ENCODE measurements at places on chromosomes 3 and 15.

- no peak for DNase-seq
Observed at GRCh38 chr3:23333633-23334032, 130.5 kb downstream of the UBE2E2 start.

GRCh38 chr15:77759896-77760592, 127.3 kb upstream of the LINGO1 start:
- DNase-seq, result no peak

DNA sequence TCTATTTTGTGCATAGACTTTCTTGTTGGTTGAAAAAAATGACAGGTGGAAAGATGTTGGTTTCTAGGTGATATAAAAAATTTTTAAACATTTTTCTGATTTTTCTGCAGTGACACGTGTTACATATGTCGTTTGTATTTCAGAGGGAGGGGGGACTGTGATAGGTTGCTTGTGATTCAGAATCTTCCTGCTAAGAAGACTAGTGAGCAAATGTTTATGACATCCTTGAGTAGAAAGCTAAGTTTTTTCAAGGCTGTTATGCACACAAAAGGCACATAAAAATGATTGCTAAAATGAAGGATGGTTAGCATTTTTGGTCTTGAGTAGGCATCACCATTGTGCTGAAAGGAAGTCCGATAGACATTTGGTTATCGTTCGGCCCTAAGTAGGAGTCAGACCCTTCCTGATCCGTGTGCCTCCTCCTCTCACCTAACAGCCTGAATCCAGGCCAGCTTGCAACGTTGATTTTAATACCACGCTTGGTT, 1.5 kb downstream of the ZNF639 start:
- DNase-seq, result no peak

DNA sequence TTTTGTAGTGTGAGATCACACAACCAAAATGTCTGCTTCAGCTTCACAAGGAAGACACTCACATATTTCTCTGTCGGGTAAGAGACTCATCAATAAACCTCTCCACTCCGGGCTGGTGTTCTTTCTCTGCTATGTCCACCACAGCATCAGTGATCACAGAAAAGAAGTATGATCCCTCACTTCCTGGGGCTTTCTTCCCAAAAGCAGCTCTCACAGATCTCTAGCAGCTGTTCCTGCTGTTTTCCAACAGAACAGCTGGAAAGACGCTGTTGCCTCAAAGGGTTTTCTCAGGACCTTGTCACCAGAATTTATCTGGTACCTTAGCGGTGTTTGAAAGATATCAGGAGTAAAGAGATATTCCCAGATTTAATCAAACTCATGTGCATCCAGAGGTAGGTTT, 46.4 kb downstream of the GATM start:
- DNase-seq, result no peak

DNA sequence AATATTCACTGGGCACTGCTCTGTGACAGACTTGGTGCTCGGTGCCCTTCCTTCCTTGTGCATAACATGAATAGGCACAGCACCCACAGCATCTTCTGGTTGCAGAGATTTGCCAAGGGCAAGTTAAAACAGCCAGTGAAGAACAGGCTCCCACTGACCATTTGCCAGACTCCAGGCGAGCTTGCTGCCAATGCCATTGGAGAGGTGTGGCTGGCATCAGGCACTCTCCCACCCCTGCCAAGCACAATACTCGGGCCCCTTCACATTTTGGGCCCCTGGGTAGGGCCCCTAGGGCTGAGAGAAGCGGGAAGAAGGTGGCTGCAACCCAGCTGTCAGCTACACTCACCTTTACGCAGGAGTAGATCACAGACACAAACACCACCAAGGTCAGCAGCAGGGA, 112.1 kb downstream of the SEC22A start:
- DNase-seq, result no peak

GRCh38 chr15:39194106-39194830, 386.6 kb upstream of the THBS1 start:
- no peak for DNase-seq

DNA sequence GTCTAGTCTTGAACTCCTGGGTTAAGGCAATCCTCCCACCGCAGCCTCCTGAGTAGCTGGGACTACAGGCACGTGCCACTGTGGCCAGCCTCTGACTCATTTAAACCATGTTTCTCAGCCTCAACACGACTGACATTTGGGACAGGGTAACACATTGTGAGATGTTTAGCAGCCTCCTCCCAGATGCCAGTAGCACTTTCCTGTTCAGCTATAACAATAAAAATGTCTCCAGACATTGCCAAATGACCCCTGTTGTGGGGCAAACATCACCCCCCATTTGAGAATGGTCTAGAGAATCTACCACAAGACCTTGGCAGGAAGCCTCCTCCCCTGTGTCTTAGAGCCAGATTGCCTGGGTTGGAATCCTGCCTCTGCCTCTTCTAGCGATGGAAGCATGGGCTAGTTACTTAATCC, 8.4 kb downstream of the TMEM40 start:
- DNase-seq, result no peak

DNA sequence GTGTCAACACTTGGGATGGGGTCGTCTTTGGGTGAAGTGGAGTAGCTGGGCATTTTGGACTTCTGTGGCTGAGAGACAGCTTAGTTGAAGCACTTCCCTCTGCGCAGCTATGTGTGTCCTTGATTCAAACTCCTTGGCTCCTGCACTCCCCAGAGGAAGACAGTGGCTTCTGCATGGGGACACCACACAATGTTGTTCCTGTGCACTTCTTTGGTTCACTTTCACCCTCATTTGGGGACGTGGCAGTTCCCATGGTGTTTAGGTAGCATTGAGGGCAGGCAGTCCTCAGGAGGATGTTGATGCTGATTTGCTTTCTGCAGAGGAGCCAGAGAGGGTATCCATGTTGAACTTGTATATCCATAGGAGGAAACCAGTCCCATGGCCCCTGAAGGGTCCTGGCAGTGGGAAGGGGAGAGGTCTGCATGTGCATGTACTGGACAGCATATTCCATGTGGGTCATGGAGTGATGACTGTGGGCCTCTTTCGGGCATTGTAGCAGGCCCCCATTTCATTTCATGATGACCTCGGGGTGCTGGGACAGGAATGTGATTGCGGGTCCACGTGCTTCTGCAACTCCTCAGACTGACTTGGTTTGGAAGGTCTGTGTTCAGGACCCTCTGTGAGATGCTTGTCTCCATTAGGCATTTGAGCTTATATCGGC, 135.4 kb downstream of the SNRPN start:
- no peak for DNase-seq

DNA sequence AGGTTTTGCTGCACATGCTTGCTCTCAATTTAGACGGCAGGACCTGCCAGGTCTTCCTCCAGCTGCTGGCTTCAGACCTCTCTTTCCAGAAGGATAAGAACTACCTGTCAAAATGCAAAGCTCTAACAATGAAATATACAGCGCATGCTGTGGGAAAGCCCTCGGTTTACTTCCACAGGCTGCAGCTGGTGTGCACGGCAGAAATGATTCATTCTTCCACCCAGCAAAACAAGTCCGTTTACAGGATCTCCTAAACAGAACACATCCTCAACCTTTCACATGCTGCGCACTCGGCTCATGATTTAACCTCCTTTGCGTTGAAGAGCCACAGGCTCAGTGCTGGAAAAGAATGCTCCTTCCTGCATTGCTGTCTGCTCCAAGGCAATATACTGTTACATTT, 92.4 kb upstream of the WNT5A start:
- DNase-seq, result no peak

- no peak for DNase-seq
Observed at GRCh38 chr3:4675704-4676103, 182.6 kb downstream of the ITPR1 start.

- DNase-seq, result peak; percentile 13
Observed at GRCh38 chr15:70505411-70505919, 257.9 kb downstream of the UACA start.

- peak; percentile 6 for DNase-seq
Observed at GRCh38 chr15:51223771-51224229, 114.6 kb downstream of the CYP19A1 start.

- DNase-seq, result no peak
Observed at GRCh38 chr3:9696480-9697220, 7.0 kb upstream of the CPNE9 start.

DNA sequence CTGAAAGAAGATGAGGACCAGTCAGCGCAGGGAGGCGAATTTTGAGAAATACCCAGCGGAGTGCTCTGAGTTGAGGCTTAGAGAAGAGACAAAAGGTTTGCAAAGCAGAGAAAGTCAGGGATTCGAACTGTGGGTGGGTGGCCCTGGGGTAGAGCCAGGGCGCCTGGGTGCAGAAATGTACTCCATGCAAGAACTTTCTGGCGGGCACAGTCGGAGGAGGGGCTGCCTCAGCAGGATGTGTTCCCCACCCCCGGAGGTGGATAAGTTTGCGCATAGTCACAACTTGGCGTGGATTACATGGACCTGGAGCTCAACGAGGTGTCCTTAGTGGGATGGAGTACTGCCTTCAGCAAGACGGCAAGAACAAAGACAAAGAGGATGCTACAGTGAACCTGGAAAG, 117.3 kb upstream of the ALDH1A3 start:
- DNase-seq, result no peak

- DNase-seq, result no peak
Observed at GRCh38 chr3:83093222-83093572, 1331.8 kb upstream of the GBE1 start.

GRCh38 chr3:63774781-63775180, 44.3 kb upstream of the C3orf49 start:
- no peak for DNase-seq

GRCh38 chr3:139441656-139442055, 34.7 kb downstream of the RBP2 start:
- DNase-seq, result no peak

DNA sequence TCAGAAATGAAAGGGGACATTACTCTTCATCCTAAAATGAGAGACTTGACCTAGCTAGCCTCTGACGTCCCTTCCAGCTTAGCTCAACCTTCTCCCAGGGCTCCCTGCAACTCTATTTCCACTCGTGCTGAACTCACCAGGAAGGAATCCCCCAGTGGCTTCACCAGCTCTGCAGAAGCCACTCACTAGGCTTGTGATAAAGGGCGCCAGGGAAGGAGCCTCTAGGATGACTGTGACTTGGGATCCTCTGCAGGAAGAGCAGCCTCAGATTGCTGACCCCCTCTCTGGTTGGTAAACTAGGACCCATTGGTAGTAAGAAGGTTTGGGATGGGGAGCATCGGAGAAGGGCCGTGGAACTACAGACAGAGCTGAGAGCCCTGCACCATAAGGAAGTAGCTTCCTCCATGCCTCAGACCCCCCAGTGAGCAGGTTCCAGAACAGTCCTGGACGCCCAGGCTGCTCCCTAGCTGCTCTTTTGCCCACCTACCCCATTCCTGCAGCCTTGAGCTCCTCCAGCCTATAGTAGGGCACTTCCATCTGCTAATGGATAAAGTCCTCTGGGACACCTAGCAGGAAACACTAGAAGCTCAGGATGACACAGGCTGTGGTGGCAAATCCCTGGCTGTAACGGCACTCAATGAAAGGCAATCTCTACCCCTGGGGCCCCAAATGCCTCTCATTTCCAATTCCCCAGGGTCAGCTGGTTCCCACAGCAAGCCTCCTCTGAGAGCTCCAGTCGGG, 26.0 kb downstream of the PLA2G4F start:
- no peak for DNase-seq

DNA sequence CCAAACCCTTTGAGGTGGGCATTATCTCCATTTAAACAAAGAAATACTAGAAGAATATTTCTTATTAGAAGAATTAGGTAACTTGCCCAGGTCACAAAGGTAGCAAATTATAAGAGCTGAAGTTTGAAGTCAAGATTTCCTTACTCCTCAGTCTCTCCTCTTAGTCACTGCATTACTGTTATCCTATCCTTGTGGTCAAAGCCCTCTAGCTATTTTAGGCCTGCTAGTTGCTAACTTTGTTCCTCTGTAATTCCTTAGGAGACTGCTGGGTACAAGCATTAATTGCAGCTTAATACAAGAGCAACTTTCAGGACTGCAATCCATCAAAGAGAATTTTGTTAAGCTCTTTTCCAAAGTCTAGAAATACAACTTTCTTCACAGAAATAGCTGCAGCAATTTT, 528.2 kb downstream of the ZIC1 start:
- DNase-seq, result no peak

- no peak for DNase-seq
Observed at GRCh38 chr15:101092156-101092866, 159.5 kb downstream of the CHSY1 start.

DNA sequence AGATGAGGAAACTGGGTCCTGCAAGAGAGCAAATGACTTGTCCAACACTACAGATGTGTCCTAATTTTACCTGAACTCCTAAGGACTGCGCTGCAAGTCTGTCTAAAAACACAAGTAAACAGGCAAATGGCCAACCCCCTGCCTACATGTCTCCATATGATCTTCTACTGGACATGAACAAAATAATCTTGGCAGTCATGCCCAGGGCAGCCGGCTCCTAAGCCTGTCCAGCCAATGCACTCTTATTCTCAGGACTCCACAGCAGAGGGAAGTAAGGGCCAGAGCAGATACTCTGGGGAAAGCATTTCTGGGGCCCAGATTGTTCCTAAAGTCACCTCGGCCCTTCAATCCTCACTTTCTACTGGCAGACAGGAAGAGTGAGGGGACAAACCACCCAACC, 10.3 kb downstream of the COLQ start:
- no peak for DNase-seq

- DNase-seq, result no peak
Observed at GRCh38 chr15:99732751-99733267, 428 bp downstream of the LYSMD4 start.

DNA sequence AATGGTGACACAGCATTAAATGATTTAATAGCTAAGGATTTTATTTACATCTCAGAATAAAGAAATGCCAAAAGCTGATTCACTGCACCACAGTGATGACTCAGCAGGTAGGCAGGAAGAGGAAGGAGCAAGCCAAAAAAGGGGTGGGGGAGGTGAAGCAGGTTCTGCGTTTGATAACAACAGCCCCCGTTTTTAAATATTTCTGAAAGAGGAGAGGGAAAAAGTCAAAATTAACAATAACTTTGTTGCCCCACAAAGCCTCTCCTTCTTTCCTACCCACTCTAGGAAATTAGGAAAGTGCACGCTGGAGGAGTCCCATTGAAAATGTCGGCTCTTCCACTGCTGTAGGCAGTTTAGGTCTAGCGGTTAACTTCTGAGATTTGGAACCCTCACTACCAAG, 9.9 kb upstream of the CCDC54 start:
- DNase-seq, result no peak

- no peak for DNase-seq
Observed at GRCh38 chr3:89521328-89521727, 413.9 kb downstream of the EPHA3 start.

DNA sequence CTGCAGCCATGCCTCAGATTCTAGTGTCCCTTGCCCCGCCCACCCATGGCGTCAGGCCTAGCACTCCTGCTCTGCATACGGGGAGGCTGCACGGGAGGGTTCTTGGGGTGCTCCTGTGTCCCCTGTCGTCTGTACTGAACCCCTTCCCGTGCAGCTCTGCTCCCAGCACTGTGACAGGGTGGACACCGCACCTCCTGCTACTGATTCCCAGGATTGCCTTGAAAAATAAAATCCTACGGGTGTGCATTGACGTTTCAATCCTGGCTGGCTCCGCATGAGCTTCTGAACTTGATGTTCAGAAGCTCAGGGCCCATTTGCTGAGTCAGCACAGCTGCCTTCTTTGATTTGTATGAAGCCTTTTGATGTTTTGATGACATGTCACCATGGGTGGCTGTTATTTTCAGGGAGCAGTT, 176.4 kb downstream of the APBA2 start:
- DNase-seq, result no peak

GRCh38 chr3:150830094-150830681, 67.2 kb upstream of the SIAH2 start:
- no peak for DNase-seq
